IPS DF 6.9 (cell line): ENCODE measurements at places on chromosomes 2 and 18.
A peak's percentile ranks its signal among the peaks of the same experiment; 100 is the strongest.

GRCh38 chr2:158687315-158687714 is 107.8 kb upstream of the DAPL1 start:
- no peak for DNase-seq

DNA sequence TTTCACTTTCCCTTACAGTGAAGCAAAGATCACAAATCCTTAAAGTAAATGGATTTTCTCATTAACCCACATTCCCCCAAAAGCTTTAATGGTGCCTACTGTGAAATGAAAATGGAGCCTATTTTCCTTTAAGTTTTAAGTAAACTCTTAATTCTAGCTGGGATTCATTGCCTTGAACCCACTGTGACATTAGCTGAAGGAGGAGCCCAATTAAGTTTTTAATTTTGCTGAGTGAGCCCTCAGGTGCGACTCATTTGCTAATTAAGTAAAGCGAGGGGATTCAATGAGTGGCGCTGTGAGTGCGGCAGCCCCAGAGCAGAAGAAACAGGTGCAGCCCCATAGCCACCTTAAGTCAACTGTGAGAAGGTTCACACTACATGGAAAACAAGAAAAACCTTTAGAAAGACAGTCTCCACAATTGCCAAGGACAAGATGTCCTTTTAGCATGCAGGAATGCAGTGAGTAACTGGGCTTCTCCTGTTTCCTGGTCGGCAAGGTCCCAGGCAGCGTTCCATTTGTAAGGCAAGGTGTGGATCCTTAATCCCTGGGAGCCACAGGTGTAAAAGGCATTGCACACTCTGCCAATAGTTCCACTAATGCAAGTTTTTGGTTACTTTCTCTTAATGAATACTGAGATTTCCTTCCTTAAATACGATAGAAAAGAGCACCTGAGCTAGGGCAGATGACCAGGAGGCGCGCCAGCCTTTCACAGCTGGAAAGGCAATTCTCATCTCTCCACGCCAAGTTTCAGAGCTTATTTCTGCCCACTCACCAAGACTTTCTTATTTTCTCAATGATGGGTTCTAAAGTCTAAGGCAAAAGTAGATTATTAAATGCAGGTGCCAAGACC is 87.7 kb downstream of the TMEM18 start:
- DNase-seq: no peak

GRCh38 chr18:71249791-71250190 is 960.9 kb downstream of the SOCS6 start:
- no peak for DNase-seq

DNA sequence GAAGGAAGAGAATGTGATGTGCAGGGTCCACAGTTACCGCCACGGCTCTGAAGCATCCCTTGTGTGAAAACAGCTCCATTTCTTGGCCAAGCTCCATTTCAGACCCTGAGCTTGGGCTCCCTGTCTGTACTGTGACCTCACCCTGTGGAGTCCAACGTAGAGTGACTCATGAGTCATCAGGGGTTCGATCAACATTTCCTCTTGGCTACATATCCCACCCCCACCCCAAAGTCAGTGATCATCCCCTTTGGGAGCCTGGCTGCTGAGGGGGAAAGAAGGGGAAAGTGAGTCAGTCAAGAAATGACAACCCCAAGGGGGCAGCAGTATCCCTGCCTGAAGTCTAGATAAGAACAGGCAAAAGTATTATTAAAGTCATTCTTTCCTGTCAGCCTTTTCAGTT is 62.2 kb downstream of the PAPOLG start:
- no peak for DNase-seq

- DNase-seq: no peak
Observed at GRCh38 chr2:74849228-74849892, 15.4 kb downstream of the HK2 start.

DNA sequence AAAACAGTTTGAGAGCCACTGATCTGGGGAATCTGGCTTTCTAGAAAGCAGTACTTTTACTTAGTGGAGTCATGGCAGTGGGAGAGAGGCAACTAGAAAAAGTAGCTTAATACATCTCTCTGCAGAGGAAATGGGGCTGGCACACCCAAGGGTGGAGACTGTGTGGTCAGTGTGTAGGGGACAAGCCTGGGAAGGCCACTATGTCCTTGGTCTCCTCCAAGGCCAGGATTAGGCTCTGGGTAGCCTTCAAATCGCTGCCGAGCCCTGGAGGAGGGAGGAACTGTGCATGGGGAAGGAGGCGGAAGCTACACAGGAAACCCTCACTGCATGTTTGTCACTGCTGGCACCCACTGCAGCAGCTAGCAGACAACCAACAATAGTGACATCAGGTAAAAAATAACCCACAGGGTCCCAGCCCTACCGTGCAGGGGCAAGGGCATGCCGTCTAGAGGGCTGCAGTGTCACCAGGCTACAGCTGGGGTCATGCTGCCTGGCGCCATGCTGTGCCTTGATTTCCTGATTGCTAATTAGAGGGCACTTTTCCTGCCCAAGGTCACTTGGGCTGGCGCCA is 34.8 kb downstream of the LBH start:
- DNase-seq: no peak

DNA sequence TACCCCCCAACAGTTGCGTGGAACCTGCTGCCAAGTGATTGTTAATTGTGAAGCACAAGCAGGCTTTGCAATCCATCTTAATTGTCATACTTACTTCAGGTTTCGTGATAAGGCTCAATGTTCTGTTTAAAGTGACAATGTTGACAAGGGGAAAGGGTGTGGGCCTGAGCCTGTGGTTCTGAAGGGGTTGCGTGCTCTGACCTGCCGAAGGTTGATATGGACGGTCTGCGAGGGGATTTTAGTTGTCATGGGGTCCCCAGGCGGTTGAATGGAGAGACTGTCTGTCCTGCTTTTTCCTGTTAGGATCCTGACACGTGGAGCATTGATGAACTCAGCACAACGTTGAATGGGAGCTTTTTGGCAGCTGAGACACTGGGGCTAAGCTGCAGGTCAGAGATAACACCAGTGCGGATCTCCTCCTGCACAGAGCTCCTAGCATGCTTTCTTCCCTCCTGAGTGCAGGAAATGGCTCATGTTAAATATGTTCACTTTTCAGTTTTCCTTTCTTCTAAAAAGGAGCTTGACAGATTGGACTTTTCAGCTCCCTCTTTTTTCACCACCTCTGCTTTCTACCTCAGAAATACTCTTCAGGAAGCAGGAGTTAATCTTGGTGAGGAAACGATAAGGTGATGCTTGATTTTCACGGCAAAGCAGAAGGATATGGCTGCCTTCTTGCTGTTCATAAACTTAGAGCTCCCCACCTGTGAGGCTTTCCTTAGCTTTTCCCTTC is 62.9 kb upstream of the ZEB2 start:
- DNase-seq: no peak

DNA sequence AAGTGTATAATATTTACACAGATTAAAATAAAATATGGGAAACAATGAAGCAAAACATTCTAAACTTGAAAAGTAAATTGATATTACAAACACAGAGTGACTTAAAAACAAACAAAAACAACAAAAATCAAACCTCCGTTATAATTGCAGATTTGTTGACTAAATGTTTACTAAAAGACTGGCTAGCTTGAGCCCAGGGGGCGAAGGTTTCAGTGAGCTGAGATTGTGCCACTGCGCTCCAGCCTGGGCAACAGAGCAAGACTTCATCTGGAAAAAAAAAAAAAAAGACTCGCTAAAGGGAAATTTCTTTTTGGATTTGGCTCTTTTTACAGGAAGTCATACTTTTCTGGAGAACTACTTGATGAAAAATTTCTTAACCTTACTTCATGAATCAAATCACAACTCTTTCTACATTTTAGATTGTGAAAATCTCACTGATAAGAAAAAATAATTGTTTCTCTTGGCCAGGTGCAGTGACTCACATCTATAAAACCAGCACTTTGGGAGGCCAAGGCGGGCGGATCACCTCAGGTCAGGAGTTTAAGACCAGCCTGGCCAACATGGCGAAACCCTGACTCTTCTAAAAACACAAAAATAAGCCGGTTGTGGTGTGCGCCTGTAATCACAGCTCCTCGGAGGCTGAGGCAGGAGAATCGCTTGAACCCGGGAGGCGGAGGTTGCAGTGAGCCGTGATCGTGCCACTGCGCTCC is 9.7 kb downstream of the TFPI start:
- no peak for DNase-seq

- no peak for DNase-seq
Observed at GRCh38 chr2:25639131-25639530, 34.2 kb downstream of the DTNB start.

DNA sequence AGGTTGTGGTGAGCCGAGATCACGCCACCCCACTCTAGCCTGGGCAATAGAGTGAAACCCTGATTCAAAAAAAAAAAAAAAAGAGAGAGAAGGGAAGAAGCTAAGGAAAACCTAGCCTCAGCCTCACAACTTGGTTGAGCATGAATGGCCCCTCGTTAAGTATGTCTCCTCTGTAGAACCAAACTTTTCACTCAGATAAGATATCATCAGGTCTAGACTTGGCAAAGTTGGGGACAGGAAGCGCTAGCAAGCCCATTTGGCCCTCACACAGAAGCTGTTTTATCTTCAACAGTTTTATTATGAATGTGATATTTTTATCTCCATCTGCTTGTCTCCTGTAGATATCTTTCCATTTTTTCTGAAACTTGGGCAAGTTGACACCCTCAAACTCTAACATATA is 3.5 kb upstream of the ASXL2 start:
- no peak for DNase-seq

DNA sequence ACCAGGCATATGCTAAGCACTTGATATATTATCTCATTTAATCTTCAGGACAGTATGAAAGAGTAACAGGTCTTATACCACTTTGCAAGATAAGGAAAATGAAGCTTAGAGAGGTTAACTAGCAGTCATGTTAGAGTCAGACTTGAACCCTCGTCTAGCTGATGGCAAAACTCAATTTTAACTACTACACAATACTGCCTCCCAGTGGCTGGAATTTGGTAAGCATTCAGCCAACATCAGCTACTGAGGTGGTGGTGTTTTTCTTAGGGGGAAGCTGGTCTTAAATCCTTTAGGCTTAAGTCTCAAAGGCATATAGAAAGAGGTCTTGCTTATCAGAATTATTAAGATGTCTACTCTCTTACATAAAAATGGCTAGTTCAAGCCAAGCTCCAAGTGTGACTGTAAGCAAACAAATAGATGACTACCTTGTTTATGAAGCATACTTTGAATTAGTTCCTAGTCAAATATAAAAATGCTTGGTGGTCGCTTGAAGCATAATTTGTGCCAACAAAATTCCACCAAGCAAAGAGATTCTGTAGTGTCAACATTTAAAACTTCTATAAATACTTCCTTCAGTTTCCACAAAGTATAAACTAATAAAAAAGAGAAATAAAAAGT is 325.4 kb upstream of the FIGN start:
- peak; percentile 67 for DNase-seq

DNA sequence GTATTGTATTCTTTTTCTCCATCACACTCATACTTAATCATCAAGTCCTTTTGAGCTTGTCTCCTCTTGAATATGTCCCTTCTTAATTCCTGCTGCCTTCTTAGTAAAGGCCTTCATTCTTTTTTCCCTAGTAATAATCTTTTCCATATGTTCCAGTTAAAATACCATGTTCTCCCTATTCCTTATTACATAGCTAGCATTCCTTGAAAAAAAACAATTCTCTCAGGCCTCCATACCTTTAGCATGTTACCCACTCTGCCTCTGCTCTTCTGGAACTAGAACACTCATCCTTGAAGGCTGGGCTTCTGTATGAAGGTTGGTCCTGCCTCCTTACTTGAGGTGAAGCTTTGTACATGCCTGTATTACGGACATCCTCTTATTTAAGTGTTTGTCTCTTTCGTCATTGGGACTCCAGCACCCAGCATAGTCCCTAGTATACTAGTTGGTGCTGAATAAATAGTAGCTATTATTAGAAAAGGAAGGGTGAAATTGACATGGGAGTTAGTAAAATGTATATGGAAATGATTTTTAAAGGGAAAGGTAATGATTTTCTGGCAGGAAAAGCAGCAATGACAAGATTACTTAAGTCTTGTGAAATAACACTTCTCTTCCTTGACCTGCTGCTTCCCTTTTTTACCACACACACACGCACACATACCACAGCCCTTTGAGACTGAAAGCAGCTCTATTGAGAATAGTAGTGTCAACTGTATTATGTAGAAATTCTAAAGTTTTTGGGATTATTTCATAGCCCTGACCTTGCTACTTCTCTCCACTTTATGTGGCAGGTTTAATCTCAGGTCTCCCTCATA is 45.6 kb downstream of the REL start:
- no peak for DNase-seq

GRCh38 chr2:121095257-121096080 is 189.5 kb downstream of the TFCP2L1 start:
- no peak for DNase-seq

DNA sequence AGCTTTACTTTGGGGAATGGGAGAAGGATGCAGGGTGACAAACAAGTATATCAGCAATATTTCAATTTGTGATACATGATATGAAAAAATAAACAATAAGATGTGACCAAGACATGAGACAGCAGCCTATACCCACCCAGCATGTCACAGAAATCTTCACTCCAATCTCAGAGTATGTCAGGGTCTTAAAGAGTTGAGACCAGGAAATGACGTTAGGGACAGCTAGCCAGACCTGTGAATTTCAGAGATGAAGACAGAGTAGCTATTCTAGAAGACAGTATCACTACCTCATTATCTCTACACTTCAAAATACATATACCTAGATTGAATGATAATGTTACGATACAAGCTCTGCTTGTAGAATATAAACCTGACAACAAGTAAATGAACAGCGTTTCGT is 282.8 kb downstream of the ZEB2 start:
- no peak for DNase-seq

DNA sequence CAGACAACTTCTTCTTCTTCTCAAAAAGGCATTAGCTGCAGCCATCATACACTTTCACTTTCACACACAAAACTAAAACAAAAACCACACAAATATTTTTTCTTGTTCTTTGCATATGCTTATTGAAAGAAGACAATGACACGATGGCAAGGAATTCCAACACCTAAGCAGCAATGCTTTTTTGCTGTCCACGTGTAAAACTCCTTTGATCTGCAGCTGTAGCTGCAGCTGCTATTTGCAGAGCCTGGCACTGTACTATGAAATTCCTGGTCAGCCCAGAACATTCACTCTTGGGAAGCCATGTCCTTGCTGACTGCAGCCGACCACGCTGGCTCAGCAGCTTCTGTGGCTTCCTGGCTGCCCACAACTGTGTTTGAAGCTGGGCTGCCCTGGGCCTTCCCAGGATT is 316.2 kb downstream of the CDH2 start:
- no peak for DNase-seq

- DNase-seq: no peak
Observed at GRCh38 chr2:16216558-16216945, 276.2 kb downstream of the MYCN start.

- no peak for DNase-seq
Observed at GRCh38 chr2:121640380-121641316, 8.6 kb downstream of the CLASP1 start.
